Activated CD8-positive, alpha-beta T cell treated with anti-CD3 and anti-CD28 coated beads, Interleukin-2, amount 10 ng/mL, durations not matched to agents 7 days and 5 days (primary cell): ENCODE measurements at places on chromosomes 1 and 21. TPM values are rescaled to one million over a fixed set of nuclear protein-coding genes. Genes with fewer than 3 reads are reported as not detected.
A peak's percentile ranks its signal among the peaks of the same experiment; 100 is the strongest.

Gene PLPP3
- total RNA-seq = not detected

DNA sequence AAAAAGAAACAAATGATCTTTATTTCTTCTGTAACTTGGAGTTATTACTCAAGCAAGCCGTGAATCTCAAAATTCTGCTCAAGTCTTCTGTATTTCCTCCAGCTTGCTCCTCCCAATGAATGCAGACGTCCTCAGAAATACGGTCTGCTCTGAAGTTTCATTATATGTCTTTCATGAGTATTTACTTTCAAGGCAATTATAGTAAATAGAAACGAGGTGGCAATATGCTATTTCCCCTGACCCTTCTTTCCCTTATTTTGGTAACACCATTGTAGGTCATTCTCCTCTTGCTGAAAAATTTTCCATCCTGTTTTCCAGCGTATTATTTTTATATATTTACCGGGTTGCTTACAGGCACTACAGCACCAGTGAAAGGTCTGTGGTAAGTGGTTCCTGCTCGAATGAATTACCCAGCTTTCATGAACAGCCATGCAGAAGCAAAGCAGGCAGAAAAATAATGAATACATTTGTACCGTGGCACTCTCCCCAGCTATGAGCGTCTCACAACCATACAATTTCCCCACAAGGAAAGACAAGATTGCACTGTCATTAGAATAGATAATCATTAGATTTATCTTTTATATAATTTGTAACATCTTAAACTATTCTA lies 350.9 kb upstream of the PKN2 start:
- no peak for DNase-seq

Gene IFI44L
- total RNA-seq = 191 TPM

- DNase-seq = no peak
Measured at GRCh38 chr21:43347461-43348169, 79.3 kb downstream of the SIK1 start.

Gene NBPF3
- 5.7 TPM for total RNA-seq

GRCh38 chr21:37380349-37381323 lies 14.1 kb downstream of the DYRK1A start:
- DNase-seq = no peak

DNA sequence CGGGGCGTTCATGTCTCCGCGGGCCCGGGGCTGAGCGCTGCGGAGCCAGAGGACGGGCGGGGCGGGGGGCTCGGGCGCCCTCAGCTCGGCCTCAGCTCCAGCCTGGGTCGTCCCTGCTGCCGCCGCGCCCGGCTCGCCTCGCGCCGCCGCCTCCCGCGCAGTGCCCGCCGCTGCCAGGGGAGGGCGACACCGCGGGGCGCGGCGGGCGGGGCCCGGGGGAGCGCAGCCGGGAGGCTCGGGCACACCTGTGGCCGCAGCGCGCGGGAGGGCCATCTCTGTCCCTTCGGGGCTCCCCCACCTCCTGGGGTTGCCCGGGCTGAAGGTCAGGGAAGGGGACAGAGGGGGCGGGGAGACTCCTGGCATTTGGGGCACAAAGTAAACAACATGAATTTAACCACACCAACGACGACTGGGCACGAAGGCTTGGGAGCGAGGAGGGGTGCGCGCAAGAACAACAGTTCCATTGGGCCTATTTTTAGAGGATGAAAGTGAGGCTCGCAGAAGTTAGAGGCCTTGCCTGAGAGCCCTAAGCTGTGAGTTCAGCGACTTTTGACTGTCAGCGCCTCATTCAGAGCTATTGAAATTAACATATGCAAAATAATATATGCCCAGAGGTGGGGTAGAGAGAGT lies at the start of gene FAM131C:
TSS of gene FAM131C (minus strand) at position 162 of the 630 bp plus-strand sequence. CDS start 209 bp downstream, outside the sequence.
- DNase-seq = peak; percentile 39

Gene CORT
- not detected for total RNA-seq

Gene TNNT2
- not detected for total RNA-seq
